ENCODE measurements at places on chromosomes 6 and 20.

DNA sequence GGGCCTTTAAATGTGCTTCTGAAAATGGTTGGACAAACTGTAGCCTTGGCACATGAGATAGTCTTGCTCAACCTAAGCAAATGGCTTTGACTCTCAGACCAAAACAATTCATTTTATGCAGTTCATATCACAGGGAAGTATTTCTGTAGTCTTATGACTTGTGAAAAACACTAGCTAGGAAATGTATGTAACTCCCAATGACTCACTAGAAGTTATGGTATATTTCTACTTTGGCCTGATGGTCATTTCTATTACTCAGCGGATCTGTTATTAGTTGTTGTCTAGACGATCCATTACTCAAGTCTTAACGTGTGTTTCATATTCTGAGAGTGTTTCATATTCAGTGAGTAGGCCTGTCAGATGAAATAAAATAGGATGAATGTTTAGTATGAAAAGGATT is 1333.5 kb downstream of the KHDRBS2 start:
- DNase-seq, result no peak

GRCh38 chr6:148179786-148180185 is 162.9 kb upstream of the SASH1 start:
- DNase-seq, result peak; percentile 18

DNA sequence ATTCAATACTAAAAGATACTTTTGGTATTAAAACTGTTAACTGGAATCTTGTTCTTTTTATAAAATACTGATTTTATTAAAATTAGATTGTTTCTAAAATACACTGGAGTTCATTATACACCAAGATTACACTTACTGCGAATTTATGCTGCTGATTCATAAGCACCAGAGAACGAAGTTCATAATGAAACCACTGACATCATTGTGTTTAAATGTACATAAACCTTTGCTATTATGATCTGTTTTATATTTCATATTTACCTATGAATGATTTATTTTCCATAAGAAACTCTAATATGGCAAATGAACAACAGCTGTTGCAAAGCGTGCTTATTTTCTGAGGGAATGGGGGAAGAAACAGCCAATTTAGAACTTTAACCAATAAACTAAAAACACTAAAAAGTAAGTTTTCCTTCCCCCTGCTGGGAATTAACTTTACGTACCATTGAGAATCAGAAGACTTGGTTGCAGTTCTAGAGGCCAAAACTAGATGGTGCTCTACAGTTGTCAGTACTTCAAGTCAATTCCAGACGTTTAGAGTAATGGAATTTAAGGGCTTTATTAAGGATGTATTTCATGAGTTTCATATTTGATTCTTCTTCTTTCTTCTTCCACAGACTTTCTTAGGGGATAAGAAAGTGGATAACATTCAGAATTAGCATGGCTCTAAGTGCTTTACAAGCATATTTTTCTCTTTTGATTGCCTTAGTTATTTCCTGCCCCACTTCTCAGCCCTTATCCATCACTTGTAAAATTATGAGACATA is 30.8 kb upstream of the COL19A1 start:
- peak; percentile 78 for DNase-seq

DNA sequence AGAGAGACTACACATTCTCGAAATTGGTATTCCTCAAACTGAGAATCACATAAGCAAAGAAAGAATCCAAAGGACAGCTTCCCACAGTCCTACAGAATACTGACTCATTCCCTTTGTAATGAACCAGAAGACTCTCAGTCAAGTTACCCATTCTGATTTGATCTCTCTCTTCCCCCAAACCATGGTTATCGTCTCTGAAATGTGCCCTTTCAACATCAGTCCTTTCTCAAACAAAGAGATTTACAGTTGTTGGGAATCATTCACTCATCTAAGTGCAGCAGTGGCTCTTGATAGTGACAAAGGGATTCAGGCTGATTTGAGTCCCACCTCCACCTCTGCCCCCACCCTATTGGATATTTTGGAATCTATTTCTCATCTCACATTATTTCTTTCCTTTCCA is 15.0 kb upstream of the RSPO3 start:
- no peak for DNase-seq

DNA sequence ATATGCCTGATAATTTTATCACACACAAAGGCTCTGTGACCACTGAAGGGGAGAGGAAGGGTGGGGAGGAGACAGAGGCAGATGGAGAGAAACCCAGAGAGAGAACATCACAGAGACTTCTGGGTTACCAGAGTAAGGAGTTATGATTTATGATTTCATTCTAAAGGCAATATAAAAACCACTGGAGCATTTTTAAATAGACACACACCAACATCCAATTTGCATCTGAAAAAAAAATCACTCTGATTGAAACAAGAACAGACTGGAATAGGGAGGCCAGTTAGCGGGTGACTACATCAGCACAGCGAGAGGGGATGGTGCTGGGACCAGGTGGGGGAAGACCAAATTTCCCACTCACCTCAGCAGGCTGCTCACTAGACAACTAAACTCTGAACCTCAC is 104.8 kb downstream of the AGPAT4 start:
- no peak for DNase-seq

All from kidney glomerular epithelial cell (primary cell).